ENCODE measurements at places on chromosomes 16 and 17. TPM values are rescaled to one million over a fixed set of nuclear protein-coding genes. Genes with fewer than 3 reads are reported as not detected.

DNA sequence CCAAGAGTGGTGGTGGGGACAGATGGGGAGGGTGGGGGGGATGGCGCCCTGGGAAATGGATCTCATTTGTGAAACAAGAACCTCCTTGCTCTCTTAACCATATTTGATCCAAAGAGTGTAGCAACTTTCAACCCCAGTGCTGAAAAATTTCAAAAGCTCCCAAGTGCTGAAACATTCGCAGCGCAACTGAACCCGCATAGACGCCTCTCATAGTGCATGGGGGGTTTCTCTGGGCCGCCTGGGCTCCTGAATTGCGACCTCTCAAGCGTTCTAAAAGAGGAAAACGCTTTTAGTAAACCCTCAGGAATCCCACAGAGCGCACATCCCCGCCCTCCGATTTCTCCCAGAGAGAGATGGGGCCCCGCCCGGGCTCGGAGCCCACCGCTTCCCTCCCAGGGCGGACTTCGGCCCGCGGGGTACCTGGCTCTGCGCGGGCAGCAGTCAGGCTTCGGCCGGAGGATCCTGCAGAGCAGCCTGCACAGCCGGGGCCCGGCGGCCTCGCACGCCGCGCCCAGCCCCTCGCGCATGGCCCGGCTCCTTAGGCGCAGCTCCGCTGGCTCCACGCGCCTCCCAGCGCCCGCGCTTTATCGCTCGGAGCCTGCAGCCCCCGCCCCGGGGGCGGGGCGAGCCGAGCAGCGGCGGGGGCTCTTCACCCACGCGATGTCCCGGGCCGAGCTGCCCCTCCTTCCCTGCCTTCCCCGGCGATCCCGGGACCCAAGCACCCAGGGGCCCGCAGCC is 7.0 kb downstream of the NOS2 start:
- DNase-seq: no peak

DNA sequence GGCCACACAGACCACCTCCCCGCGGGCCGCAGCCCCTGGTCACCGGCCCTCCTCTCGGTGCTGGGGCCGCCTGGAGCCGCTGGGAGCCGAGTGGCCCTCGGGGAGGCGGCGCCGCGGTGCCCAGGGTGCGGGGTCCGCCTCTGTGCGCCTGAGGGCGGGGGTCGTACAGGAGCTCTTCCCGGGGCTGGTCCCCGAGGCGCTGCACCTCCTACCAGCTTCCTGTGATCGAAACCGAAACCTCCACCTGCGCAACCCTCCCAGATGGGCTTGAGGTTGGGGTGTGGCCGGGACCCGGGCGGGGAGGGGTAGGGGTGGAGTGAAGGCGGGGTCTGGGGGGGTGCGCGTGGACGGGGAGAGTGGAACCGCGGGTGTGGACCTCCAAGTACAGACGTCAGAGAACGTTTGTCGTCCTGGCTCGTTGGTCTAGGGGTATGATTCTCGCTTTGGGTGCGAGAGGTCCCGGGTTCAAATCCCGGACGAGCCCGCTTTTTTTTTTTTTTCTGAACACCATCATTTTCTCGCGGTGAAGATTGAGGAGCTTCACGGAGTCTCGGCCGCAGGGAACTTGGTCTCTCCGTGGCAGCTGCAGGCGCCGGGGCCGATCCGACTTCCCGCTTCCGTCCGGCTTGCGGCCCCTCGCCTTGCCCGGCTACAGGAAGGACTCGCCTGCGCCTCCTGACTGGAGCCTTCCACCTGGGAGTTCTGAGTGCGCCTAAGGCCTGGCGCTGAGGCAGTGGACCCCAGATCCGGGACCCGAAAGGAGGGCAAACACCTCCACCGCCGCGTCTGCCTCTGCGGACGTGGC is 23.9 kb downstream of the ZNF213 start:
- peak; percentile 94 for DNase-seq

The ACSF2 gene
- total RNA-seq: 35.8 TPM

The HBM gene
- 1.3 TPM for total RNA-seq

DNA sequence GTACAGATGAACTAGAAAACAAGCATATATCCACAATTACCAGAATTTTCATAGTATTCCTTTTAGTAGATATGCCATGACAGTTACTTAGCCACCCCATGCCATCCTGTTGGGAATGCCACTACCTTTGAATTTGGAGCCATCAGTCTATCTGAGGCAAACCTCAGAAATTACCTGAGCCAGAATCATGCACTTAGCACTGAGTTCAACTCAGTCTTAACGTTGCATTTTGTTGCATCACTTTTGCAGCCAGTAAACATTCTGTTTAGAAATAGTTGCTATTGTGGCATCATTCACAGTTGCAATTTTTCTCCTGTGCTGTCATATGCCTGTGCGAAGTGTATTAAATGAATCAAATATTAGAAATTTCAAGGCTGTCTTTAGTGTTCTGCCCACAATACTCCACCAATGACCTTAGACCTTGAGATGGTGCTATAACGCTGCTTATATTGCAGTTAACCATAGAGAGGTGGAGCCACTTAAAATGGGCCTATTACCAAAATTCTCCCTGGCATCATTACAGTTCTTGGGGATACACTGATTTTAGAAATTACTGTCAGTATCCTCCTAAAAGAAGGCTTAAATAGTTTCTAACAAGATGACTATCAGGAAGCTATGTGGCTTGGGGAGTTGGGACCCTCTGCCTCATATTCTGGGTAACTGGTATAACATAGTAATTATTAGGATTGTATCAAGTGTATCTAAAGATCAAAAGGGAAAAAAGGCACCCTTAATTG is 11.1 kb downstream of the PTRH2 start:
- DNase-seq: no peak

The APOH gene
- not detected for total RNA-seq
